ENCODE measurements at places on chromosomes 1 and 21.

DNA sequence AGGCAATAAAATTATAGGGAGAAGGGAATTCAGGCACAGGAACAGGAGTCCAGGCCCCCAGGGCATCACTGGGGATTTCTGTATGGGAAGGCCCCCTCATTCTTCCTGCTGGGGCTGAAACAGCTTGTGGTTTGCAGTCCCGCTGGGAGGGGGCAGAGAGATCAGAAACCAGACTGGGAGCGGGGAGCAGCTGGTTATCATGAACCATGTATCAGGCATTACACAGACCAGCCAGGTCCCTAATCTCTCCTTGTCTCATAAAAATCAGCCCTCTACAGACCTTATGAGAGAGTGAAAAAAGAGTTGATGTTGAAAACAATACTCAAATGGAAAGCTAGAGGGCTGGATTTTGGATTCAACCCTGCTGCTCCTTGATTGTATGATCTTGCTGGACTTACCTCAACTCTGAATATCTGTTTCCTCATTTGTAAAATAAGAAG, 93.4 kb upstream of the F3 start:
- DNase-seq, result no peak

- no peak for DNase-seq
These were observed 98.8 kb downstream of the RHOU start for GRCh38 chr1:228833911-228834688.

- no peak for DNase-seq
These were observed 80.0 kb downstream of the NDUFS5 start for GRCh38 chr1:39105841-39106765.

GRCh38 chr1:14881775-14882672, 271.5 kb upstream of the TMEM51 start:
- no peak for DNase-seq

GRCh38 chr1:25173809-25174340, 58.4 kb downstream of the SYF2 start:
- DNase-seq, result no peak

DNA sequence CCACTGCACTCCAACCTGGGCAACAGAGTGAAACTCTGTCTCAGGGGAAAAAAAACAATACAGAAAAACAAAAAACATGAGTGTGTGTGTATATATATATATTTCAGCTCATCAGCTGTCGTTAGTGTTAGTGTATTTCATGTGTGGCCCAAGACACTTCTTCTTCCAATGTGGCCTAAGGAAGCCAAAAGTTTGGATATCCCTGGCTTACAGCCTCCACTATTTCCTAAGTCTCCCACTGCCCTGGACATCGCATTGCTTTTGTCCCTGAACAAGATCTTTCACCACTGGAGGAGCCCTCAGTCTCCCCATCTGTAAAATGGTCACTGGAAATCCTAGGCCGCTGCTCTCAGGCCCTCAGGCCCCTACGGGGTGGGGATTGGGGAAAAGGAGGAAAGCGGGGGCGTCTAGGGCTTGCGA, 391 bp upstream of the LDLRAP1 start:
- DNase-seq, result no peak

- no peak for DNase-seq
These were observed 8.2 kb downstream of the HMGN1 start for GRCh38 chr21:39340687-39341086.

DNA sequence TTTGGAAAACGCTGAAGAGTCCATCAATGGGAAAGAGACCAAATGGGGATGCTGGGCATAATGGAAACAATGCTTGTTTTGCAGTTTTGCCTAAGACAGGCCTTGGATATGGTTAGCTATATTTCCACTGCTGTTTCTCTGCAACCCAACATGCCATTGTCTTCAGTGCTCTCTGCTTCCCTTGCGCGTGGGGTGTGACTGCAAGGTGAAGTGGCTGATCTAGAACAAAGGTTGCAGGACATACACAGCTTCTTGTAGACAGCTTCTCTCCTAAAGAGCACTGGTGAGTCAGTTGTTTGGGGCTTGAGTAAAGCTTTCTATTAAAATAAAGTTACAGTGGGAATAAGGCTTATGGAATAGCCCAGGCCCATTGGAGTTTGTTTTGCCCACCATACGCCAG, 33.0 kb downstream of the RUNX1 start:
- no peak for DNase-seq

DNA sequence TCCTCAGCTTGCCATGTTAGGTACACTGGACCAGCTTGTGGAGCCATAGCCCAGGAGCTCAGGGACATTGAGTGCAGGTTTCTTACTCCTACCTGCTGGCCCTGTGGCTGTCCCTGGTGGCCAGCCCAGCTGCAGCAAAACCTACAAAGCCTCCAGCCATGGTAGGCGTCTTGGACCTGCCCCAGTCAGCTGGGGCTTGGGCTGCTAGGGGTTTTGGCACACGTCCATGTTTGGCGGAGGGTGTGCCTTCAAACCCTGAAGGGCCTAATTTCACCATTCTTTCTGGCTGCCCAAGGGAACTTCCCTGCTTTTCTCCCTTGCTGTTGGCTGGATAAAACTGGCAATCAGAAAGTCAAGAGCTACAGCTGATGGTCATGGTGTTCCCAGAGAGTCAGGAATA, 25.4 kb downstream of the HMGCS2 start:
- no peak for DNase-seq

DNA sequence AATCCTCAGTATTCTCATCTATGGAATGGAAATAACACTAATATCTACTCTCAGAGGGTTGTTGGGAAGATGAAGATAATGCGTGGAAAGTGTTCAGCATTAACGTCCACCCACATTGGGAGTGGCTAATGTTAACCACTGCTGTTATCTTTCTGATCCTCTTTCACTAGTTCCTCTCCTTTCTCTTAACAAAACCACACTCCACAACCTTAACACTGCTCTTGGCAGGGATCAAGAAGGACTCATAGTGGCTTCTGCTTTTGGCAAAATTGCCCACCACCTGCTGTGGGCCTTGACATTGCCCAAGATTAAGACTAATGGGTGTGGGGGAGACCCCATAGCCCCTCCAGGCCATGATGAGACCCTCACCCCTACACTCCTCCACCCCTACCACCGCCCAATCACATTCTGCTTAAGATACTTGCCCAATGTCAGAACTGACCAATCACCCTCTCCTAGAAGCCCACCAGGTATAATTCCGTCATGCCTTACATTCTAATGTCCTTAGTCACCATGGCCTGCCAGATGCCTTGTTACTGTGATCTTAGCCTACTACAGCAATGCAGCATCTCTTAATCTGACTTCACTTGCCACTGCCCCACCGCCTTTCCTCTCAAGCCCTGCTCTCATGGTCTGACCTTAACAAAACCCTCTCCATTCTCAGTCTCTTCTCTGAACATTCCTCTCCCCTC, 27.1 kb downstream of the DHCR24 start:
- no peak for DNase-seq

DNA sequence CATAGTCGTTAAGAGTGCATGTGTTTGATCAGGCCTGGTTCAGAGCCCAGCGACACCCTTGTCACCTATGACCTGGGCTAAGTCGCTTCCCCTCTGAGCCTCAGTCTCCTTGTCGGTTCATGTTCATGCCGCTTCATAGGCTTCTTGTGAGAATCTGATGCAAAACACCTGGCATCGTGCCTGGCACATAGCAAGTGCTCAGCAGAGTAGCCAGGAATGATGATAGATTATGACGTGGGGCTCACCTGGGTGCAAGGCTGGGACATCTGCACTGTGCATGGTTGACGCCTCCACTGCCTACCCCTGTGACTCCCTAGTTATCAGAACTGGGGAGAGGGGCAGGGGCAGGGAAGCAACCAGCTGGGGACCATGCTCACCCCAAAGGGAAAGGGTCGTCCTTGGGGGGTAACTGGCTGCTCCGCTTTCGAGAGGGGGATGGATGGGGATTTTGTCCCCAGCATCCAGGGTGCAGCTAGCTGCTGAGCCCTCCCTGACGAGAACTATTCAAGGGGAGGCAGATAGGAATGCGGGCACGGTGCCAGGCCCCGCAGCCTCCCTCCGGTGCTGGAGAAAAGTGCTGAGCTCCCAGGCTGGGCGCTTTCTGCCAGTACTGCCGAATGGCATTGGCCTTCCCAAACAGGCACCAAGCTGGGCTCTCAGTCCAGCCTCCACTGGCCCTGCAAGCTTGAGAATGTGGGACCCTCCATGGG, 9.3 kb downstream of the EFHD2 start:
- DNase-seq, result no peak

GRCh38 chr21:45318556-45319404, 31.1 kb upstream of the POFUT2 start:
- DNase-seq, result no peak

DNA sequence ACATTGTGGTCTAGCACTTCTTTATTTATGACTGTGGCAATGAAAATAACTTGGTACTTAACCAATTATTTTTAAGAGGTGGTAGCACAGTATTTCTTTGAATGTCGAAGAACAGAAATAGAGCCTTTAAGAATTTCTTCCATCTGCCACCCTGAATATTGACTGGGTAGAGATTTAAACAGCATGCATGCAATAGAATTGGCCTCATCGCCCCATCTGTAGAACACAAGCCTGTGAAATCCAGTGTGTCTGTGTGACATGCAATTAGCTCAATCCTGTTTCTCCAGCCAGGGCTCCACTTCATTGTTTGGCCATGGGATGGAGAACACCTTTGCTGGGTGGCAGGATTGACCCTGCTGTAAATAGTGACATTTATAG, 17.1 kb upstream of the KLHDC8A start:
- DNase-seq, result no peak

DNA sequence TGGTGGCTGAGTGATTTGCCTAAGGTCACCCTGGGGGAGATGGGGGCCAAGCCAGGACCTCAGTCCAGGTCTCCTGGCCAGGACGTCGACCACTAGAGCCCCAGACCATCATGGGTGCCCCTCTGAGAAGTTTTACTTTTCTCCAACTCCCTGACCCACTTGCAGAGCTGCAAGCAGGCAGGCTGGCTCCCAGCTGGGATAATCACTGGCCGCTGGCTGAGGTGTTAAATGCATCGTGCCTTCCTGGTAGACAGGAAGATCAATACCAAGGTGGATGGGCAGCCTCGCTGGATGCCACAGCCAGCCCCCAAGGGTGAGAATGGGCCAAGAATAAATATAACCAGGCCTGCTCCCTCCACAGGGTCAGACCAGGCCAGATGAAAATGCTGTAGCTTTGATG, 106.2 kb downstream of the EPHB2 start:
- no peak for DNase-seq

DNA sequence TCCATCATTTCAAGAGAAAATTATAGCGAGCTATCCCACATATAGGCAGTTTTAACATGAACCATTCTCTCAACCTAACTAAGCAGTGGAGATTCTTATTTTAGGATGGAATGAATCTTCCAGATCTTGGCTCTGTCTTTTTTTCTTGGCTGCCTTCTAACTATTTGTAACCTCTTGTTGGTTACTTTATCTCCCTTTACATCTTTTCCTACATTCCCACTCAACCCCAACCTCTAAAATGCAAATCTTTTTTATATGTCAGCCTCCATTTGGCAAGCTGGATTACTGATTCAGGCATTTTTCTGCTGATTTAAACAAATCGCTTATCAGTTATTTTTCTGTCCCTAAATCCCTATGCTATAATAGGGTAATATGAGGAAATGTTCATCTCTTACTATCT, 46.9 kb upstream of the LHX8 start:
- DNase-seq, result no peak

DNA sequence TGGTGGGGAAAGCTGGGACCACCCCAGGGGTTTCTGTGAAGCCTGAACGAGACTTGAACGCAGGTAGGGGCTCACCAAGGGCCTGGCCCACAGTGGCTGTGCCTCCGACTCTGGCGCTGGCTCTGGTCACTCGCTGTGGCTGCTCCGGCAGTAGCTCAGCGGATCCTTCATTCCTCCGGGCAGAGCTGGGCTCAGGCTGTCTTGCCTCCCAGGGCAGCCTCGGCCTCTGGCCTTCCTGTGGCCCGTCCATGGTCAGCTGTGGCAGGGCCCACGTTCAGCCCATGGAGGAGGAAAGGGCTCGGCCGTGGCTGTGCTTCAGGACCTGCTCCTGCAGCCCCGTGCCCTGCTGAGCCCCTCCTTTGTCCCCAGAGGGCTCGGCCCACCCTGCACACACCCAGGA, 162.9 kb upstream of the C1orf174 start:
- DNase-seq, result no peak

DNA sequence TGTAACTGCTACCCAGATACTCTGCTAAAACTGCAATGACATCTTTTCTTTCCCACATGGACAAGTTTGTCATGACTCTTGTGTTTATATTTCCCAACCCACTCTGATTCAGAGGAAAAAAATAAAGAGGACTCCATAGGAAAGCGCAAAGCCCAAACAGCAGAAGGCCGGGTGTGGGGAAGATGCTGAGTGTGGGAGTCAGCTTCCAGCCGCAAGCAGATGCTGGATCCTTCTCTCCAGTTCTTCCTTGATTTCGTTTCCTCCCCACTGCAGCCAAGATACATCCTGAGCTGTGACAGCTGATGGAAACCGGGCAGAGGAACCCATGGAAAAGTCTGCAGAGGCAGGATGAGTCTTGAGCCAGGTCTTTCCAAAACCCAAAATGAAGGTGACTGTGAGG, 498.2 kb downstream of the PLPP3 start:
- DNase-seq, result no peak

DNA sequence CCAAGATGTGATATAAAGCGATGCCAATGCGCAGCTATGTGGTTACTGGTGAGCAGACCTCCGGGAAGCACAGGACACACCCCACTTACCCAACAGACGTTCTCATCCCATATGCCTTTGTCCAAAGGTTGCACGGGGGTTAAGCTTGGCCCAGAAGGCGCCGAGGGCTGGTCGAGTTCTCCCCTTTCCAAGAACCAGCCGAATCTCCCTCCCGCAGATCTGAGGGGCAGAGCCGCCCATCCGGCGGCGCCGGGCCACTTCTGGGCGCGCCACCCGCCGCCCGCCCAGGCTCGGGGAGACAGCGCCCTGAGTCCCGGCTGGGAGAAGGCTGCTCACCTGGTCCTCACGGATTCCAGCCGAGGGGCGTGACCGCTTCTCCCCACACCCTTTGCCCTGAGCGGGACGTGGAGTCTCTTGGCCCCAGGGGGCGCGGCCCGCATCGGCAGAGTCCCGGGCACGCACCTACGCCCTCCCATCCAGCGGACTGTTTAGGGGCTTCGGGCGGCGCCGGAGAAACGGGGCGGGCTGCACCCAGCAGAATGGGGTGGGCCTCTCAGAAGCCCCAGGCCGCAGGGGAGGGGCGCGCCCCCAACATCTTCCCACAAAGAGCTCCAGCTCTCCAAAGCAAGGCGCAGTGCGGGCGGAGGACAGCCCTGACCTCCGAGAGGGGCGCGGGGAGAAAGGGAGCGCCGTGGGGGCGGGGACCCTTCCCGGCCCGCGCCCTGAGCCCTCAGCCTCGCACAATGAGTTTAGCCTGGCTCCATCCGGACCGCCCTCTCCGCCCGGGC, 615 bp downstream of the GPR161 start:
- no peak for DNase-seq

DNA sequence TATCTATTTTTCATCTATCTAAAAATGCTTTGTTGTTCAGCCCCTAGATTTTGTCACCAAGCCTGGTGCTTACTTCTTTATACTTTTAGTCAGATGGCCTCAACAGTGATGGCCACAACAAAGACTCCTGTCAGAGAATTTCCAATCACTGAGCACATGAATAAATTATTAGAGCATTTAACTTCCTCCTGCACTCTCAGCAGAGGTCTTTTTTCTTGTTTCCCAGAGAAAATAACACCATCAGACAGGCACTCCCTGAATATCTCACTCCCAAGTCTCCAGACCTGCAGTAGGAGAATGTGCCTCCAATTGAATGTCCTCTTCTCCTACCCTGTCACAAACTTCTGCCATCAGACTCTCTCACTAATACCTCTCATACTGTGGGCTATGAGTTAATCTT, 616.0 kb upstream of the NR5A2 start:
- DNase-seq, result no peak
